ENCODE measurements at places on chromosomes 1 and 21.

DNA sequence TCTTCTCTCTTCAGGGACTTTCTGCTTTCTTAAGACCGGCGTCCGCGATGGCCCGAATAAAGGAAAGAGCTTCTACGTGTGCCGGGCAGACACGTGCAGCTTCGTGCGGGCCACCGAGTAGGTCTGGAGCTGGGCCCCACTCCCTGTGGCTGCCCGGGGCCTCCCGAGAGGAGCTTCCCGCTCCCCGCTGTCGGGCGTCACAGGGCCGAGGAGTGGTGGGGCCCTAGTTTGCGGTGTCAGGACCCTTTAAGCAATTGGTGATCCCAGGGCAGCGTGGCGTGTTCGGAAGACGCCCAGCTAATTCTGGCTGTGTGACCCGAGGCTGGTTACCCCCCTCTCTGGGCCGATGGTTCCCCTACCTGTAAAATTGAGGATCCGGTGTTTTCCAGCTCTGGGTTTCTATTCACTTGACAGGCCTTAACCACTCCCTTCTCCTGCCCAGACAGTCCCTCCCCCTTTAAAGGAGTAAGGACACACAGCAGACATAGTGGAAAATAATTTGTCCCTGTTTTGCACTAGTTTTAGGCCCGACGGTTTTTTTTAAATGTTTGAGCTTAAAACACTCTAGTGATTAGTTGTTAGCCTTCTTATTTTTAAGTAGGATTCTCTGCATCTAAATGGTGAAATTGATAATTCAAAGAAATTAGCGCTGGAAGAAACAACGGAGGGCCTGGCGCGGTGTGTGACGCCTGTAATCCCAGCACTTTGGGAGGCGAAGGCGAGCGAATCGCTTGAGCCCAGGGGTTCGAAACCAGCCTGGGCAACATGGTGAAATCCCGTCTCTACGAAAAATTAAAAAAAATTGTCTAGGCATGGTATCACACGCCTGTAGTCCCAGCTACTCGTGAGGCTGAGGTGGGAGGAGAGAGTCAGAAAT is 553 bp downstream of the TTF2 start:
- no peak for DNase-seq

- no peak for DNase-seq
Measured at GRCh38 chr1:29673669-29674626, 437.6 kb downstream of the PTPRU start.

- DNase-seq, result no peak
Measured at GRCh38 chr1:77927414-77927813, 39.0 kb downstream of the NEXN start.

- DNase-seq, result no peak
Measured at GRCh38 chr1:227734546-227734855, 601 bp downstream of the JMJD4 start.

- DNase-seq, result no peak
Measured at GRCh38 chr1:19533626-19534025, 48.3 kb upstream of the CAPZB start.

GRCh38 chr1:155066777-155067176 is 3.2 kb downstream of the EFNA4 start:
- no peak for DNase-seq

DNA sequence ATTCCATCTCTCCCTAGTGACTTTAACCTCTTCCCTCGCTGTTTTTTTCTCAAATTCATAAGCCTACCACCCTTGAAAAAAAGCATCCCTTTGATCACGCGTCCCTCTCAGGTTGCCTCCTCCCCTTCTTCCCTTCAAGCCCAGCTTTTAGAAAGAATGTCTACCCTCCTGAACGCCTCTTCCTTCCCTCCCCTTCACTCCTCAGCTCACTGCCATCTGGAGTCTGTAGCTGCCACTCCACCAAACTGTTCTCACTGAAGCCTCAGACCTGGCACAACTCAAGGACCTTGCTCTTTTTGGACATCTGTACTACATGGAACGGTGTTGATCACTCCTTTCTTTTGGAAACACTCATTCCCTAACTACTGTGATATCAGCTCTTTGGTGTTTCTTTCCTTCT is 80.6 kb downstream of the SLC25A24 start:
- DNase-seq, result no peak

GRCh38 chr1:9882296-9882944 is 27.6 kb downstream of the CTNNBIP1 start:
- DNase-seq, result no peak

GRCh38 chr1:29981586-29982239 is 741.7 kb downstream of the MATN1 start:
- no peak for DNase-seq

DNA sequence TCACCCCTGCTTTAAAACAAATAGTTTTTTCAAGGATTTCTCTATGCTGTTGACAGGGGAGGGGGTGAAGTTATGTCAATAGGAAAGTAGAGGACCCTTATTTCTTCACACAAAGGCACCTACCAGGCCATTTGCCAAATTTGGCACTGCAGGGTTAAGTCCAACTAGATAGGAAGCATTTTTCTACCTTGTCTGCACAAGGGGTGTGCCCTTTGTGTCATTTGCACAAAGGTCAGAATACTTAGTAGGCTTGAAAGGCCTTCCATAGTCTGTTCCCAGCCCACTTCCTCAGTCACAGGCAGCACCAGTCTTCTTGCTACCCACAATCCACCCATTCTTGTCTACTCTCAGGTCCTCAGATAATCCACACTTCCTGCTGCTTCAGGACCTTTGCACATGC is 7.0 kb downstream of the TACSTD2 start:
- no peak for DNase-seq

DNA sequence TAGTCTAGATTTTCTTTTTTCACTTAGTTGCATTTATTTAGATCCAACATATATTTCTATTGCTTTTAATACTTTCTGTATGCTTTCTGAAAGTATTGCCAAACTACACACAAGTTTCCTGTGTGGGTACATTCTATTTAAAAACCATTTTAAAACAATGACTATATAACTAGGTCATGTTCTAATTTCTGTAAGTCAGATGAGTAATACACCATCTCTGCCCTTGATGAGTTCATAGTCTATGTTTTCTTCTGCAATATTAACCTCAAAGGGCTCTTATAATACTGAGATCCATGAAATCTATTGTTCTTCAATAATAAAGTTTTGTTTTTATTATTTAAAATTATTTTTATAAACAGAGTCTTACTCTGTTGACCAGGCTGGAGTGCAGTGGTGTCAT is 68.3 kb downstream of the RNASEL start:
- no peak for DNase-seq

DNA sequence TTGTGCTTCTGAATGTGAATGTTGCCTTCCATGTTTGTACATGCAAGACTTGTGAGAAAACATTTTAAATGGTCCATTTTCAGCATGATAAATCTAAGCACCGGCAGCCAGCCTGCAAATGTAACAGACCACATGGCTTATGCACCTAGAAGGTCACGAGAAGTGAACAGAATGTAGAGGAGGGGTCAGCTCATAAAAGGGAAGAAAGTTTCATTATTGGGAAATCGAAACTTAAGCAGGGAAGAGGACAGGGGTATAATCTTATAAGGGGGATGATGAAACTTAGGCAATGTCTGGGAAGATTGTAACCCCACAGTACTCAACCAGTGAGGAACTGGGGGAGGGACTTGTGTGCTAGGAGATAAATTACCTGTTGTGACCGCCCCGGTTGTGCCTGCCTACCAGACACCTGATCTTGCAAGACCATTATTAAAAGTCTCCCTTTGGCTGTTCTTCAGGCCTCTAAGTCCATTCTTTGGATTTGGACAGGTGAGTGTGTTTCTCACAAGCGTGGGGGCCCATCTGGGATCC is 37.7 kb upstream of the VN1R5 start:
- no peak for DNase-seq

GRCh38 chr1:228405200-228405978 is 1.2 kb downstream of the TRIM11 start:
- no peak for DNase-seq

DNA sequence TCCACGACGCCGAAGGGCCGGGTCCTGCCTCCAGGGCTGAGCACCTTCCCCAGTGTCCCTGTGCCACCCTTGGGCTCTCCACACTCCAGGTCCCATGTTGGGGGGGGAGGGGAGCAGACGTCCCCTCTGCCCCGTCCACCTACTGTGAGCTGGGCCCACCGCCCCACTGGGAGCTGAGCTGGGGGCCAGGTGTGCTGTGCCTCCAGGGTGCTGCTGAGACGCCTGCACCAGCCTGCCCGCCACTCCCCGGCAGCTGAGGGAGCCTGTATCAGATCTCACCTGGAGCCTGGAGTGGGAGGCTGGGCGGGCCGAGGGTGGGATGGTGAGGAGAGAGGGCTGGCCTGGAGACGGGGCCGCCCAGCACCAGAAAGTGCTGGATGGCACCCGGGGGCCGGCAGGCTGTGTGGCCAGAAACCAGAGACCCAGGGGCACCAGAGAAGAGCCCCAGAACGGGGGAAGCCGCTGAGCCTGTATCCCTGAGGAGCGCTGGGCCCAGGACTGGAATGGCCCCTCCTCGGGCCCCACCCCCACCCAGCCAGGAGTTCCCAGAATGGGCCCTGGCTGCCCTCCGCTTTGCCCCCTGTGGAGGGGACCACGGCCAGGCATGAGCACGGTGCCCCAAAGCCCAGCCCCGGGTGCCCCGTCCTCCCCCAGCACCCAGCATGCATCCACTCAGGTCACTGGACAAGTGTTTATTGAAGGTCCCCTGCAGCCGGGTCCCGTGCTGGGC is 3.4 kb downstream of the TNFRSF18 start:
- no peak for DNase-seq

DNA sequence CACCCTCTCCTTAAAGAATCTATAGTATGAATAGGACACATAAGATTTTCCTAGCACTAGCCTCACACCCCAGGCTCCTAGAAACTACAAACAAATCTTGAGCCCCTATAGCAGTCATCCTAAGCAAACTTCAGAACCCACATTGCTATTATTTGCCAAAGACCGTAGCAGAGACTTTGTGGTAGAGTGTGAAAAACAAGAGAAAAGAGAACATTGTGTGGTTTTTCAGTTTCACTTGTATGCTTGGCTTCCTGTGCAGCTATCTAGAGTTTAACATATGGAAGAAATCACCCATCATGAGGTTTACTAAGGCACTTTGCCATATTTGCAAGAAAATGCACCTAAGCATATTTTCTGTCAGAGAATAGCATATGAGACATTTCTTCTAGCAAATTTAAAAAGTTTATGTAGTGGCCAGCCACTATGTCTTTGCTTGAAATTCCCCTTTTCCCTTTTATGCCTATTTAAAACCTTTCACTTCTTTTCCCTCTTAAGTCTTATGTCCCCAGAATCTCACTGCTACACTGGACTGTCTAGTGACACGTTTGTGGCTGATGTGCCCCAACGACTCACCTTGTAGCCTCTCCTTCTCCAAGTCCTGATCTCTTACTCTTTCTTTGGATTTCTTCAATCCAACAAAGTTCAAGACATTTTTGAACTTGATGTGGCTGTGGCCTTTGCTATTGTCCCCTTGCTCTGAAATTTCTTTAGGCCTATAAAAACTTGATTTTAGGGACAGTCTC is 25.6 kb downstream of the CCDC190 start:
- no peak for DNase-seq

- DNase-seq, result no peak
Measured at GRCh38 chr1:61143821-61144424, 61.6 kb downstream of the NFIA start.

- DNase-seq, result no peak
Measured at GRCh38 chr1:113912594-113913311, 7.6 kb downstream of the DCLRE1B start.

- no peak for DNase-seq
Measured at GRCh38 chr1:85428471-85429089, 36.4 kb downstream of the DDAH1 start.

DNA sequence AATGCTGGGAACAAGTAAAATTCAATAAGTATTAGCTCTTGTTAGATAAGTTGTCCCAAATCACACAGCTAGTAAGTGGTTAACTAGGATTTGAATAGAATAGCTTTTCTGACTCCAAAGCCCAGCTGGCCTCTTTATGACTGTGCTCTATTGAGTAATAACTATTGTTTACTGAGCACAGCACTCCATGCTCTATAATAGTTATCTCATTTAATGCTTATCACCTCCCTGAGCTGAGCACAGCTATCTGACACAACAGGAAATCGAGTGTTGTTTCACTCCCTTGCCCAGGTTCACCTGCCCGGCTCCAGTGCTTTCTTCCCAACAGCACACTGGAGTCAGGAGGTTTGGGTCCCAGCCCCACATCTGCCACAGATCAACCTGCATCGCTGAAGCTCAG is 38.8 kb upstream of the STMN1 start:
- DNase-seq, result no peak

GRCh38 chr1:204493984-204494280 is 673 bp downstream of the PIK3C2B start:
- peak; percentile 31 for DNase-seq

DNA sequence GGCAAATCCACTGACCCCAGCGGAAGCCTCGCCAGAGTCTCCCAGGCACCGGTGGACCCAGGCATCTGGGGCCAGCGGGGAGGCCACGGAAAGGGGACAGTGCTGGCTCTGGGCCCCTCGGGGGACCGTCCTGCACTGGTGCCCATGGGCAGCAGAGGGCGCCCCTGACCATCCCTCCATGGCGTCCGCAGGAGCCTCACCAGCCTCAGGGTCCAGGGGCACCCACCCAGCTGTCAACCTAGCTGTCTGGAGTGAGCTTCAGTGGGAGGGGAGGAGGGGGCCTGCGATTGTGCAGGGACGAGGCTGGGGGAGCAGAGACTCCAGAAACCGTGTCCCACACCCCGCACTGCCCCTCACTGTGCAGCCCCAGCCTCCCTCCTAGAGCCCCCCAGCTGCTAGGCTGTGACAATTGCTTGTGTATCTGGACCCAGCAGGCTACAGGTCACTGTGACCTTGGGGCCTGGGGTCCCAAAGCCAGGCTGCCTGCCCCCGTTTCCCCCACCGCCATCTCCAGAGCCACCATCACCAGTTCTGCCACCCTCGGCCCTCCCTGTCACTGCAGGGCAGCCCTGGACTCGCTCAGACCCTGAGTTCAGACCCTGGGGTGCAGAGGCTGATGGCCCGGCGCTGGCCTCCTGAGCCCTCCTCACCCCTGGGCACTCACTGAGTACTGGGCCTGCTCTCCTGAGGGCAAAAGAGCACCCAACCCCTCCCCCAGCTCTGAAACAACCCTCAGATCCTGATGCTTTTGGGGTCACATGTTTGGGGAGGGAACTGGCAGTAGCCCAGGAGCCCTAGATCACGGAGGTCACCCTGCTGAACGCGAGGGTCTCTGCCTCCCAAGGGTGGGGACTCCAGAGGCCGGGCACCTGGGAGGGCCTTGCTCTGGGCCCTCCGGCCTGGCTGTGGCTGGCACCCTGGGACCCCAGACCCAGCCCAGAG is 10.6 kb upstream of the COL6A1 start:
- no peak for DNase-seq

DNA sequence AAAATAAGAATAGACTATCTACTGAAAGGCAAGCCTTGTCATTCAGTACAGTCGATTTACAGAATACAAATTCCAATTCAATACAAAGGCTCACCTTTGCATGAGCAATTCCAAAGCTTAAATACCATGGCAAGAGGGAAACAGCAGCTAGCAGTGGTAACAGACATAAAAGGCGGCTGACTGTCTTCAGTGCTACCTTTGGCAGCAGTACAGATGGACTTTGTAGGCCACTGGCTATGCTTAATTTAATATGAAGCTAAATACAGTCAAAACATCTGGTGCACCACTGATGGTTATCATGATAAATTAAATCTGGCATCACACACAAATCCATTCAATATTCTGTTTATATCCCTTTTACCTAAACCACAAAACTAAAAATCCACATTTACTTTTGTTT is 62.4 kb downstream of the RERE start:
- DNase-seq, result no peak

All from activated T-helper 1 cell treated with anti-CD3 and anti-CD28 coated beads, Interleukin-2, amount 50 U/mL, for 16 hours (primary cell).